ENCODE measurements at places on chromosomes 6 and 20.

- no peak for DNase-seq
Observed at GRCh38 chr6:13998356-13998755, 73.6 kb downstream of the RNF182 start.

GRCh38 chr6:18712595-18712994, 325.4 kb downstream of the RNF144B start:
- no peak for DNase-seq

- no peak for DNase-seq
Observed at GRCh38 chr6:157226026-157226625, 97.2 kb downstream of the TMEM242 start.

GRCh38 chr6:157768863-157769551, 54.0 kb upstream of the SNX9 start:
- DNase-seq: no peak

DNA sequence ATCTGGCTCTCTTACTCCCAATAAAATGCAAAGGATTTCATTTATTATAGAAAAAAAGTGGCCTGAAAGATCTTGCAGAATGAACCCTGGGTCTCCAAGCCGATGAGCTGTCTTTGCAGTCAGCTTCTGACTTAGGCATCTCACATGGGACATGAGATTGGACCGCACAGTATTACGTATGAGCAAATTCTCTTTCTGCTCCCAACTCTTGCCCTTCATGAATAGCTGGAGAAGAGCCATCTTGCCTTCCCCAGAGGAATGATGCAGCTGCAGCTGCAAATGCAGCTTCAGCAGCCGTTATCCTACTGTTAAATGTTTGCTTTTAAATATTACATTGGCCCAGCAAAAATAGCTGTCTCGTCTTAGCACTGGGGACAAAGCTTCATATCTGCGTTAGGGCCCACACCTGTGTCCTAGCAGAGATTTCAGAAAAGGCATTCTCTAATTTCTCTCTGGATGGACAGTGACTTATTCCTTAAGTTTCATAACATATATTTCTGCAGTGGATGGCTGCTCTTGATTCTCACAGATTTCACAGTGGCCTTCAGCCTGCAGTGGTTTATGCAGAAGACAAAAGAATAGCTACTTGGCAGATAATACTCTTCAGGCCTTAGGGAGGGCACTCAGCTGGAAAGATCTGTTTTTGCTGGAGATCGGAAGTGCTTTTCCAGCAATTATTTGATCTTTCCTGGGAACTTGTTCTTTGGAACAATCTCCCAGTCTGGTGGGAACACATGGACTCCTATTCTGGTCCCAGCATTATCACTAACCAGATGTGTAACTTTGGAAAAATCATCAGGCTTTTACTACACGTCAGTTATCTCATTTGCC, 129.2 kb downstream of the FYN start:
- DNase-seq: no peak

DNA sequence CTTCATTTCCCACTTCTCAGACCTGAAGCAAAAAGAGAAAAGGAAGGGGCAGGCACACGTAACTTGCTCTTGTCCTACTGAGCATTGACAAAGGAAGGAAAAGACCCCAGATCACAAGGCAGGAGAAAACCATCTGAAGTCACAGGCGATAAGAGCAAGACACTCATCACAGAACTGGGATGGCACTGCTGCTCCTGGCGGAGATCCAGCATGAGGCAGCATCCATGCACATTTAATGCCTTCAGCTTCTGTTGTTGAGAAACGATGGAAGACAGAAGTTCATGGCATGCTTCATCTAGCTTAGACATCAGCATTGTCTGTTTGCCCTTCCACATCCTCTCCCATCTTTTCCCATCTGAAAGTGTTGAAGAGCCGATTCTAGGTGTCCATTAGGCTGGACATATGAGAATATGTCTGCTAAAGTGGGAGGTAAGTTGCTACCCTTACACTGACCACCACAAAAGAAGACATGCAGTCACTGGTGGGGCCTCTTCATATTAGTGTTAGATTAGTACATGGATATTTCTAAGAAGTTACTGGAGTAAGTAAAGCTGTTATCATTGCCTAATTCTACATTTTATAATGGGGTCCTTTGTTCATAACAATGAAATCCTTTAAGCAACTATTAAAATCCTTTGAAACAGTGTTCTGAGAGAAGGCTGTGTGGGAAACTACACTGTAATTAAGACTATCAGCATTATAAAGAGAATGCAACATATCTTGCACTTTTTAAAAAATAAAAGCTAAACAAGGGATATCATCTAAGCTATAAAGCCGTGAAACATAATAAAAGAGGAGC, 618.5 kb downstream of the C6orf118 start:
- no peak for DNase-seq

DNA sequence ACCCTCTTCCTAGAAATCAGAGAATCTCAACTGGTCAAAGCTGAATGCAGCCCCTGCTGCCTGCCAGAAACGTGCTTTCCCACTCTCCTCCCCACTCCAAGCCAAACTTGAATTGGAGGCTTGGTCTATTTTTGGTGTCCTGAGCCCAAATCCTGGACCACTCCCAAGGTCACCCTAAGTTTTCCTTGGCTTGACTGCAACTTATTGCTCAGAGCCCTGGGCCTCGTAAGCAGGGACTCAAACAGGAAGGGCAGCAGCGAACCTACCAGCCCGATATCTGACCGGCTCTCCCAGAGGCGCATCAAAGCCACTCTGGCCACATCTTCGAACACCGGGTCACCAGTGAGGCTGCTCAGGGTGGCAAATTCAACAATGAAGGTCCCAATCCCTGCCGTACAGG, 12.7 kb downstream of the EDEM2 start:
- no peak for DNase-seq
